ENCODE measurements at places on chromosomes 12 and 14.

GRCh38 chr14:35818346-35819115, 7.6 kb upstream of the BRMS1L start:
- peak; percentile 36 for DNase-seq

- DNase-seq: no peak
These were observed 520.7 kb downstream of the SOX5 start for GRCh38 chr12:23428758-23429157.

DNA sequence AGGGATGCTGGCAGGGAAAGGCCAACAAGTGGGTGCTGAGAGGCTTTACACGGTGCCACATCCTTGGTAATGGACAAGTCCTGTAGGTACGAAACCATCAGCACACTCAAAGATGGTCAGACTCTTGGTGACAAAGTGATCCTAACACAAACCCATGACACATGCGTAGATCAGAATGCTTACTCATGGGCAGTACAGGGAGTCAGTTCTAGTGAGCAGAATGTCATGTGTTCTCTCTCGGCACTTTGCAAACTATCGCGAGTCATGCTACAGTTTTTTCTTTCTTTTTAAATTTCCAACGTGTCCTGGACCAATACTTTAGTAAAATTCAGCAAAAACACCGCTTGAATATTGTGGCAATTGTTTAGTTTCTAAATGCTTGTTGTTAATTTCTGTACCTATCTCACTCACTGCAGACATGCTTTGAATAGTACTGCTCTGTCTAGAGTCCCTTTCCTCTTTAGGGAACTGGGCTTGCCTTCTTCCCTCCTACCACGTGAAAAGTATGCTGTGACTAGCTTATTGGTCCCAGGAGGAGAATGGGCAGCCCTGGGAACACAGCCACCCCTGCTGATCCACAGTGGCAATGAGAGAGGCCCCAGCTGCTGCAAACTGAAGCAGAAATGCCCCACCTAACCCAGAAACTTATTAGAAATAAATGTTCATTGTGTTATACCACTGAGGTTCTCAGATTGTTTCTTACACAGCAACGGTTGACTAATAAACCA, 62.4 kb downstream of the UBR7 start:
- peak; percentile 60 for DNase-seq

GRCh38 chr12:12405882-12406281, 49.0 kb downstream of the BORCS5 start:
- no peak for DNase-seq

GRCh38 chr14:53758141-53758540, 198.5 kb downstream of the BMP4 start:
- no peak for DNase-seq

- no peak for DNase-seq
These were observed 574 bp upstream of the FANCM start for GRCh38 chr14:45135156-45135555.

GRCh38 chr14:100007254-100007653, 58.0 kb upstream of the EVL start:
- DNase-seq: no peak

DNA sequence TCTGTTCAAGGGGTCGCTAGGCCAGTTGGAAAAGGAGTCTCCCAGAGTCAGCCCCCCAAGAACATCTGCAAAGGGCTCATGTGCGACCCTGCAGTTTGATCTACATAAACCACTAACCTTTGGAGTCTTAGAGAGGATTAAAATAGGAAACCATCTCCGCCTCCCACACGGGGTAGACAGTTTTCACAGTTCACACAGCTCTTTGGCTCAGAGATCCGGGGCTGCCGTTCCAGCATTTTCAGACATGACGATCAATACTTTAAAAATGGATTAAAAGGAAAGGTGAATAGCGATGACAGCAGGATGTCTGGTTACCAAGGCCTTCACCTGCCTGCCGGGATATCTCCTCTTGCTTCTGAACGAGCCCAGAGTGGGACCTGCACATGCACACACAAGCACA, 59.8 kb upstream of the BCL11B start:
- DNase-seq: no peak

DNA sequence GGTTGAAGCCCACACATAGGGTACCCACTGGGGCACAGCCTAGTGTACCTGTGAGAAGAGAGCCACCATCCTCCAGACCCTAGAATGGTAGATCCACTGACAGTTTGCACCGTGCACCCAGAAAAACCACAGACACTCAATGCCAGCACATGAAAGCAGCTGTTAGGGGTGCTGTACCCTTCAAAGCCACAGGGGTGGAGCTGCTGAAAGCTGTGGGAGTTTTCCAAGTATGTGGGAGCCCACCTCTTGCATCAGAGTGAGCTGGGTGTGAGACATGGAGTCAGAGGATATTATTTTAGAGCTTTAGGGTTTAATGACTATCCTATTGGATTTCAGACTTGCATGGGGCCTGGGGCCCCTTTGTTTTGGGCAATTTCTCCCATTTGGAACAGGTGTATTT, 30.5 kb downstream of the TSPAN19 start:
- DNase-seq: no peak

DNA sequence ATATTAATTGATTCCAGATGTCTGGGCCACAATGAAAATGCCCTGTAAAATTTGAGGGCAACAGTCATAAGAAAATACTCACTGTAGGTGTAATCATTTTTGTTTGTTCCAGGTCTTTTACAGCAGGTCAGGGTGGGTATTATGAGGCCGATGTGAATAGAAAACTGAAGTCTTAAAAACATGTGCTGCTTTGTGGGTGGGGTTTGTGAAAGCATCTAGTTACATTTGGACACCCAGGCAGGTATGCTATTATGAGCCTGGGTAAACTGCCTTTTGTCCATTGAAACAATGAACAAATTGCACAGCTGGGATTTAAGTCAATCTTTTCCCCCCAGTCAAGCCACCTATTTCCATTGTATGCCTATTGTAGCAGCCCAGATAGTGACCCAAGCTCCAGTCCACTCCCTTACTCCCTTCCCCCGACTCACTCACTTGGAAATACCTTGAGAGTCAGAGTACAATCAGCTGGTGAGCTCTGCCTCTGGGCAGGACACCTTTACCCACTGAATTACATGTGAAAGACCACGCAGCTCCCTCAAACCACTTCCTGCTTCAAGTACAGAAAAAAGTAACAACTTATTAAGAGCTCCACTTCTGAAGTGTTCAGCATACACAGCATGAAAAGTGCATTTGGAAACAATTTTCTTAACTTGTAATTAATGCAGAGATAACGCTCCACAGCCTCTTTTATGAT, 1.8 kb downstream of the IGF1 start:
- DNase-seq: no peak

DNA sequence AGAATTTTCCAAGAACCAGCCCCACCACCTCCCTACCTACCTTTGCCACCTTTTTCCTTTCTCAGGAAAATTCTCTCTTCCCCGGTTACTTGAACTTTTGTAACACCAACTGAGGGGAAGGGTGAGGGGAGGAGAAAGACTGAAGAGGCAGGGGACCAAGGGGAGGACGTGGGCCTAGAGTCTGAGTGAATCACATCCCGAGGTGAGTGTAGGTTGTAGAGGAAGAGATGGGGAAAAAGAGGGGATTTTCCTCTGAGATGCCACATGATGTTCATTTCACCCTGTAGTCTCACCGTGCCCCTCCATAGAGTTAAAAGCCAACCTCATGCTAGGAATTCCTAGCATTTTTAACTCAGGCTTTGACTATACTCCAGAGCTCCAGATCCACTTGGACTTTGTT, 311.8 kb downstream of the RPAP3 start:
- no peak for DNase-seq

DNA sequence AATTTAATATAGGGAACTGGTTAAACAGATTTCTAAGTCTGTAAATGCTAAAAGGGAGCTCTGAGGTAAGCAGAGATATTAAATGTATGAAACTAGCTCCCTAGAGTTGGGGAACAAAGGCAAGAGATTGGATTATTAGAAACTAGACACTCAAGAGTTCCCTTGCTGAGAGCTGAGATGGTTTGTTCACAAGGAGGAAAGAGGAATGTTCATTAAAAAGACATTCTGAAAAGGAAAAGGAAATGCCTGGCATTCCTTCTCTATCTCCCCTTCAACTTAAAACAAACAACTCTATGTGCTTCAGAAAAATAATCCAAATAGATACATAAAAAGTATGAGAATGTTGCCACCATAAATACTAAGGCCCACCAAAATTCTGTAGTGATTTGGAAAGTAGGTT, 73.7 kb downstream of the GALNT4 start:
- DNase-seq: no peak

- DNase-seq: no peak
These were observed 48.3 kb downstream of the ABCD2 start for GRCh38 chr12:39571351-39571750.

DNA sequence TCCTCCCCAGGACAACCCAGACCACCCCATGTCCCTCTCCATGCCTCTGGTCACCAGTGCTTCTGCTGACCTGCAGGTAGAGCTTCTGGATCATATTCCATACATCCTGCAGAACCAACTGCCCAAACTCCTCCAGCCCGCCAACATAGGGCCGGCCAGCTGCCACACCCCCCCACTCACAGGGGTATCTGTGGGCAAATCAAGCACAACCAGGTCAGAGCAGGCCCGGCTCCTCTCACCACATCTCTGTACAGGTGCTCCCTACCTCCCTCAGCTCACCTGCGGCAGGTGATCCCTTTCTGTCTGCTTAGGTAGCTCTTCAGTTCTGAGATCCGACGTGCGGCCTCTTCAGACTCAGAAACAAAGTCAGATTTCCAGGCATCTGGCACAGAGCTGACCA, 29.0 kb downstream of the TEP1 start:
- DNase-seq: no peak

DNA sequence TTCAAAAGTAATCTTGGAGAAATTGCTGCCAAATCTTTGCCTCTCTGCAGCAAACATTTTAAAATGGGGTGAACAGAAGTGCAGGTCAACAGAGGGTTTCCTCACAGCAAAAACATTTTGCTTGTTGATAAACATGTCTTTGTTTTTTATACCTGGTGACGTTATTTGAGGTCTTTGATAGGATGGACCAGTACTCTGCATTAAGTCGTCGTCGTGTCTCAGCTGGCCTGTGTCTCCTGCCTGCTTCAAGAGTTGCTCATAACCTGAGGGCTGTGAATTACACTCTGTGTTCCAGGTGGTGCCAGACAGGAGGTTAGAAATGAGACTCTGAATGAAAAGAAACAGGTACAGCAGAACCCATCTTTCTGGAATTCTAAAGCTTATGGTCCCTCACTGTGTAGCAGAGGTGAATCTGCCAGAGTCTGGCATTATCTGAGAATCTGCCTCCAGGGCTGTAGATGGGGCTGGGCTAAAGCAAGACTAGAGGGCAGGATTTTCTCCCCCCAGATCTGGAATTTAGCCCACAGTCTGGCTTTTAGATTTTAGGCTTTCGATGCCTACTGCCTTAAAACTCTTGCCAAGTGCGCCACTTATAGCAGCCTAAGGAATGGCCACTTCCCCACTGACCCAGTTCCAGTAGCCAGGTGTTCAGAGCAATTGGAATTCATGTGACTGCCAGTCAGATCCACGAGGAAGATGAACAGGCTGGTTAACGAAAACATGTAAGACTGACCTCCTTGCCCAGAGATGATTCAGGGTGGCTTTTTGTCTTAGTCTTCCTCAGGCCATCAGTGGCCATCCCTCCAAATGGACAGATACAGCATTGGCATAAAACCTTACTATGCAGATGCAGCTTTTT, 161.2 kb downstream of the PRKCH start:
- DNase-seq: no peak

- DNase-seq: peak; percentile 33
These were observed 79.9 kb downstream of the NEDD1 start for GRCh38 chr12:96986883-96987523.

GRCh38 chr12:47458279-47458678, 247.6 kb downstream of the RPAP3 start:
- no peak for DNase-seq

- DNase-seq: no peak
These were observed 2.1 kb upstream of the TEDC1 start for GRCh38 chr14:105488781-105489541.

DNA sequence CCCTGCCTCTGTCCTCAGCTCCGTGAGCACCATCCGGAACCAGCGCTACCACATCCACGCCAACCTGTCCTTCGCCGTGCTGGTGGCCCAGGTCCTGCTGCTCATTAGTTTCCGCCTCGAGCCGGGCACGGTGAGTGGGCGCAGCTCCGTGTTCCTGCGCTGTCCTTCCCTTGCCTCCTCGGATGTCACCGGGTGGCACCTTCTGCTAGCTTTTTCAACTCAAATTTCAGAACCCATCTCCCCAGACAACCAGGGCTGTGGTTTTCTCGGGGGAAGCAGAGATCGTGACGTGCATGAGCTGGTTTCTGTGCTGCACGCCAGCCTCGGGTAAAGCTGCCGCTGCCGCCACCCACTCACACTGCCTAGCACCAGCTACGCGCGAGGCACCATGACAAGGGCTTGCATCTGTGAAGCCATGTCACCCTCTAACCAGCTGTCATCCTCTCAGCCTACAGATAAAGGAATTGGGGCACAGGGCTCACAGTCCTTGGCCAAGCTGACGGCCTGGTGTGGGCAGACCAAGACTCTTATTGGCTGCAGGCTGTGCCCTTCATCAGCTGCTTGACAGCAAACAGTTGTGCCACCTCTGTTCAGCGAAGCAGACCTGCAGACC, 152.1 kb downstream of the ADGRD1 start:
- DNase-seq: no peak

DNA sequence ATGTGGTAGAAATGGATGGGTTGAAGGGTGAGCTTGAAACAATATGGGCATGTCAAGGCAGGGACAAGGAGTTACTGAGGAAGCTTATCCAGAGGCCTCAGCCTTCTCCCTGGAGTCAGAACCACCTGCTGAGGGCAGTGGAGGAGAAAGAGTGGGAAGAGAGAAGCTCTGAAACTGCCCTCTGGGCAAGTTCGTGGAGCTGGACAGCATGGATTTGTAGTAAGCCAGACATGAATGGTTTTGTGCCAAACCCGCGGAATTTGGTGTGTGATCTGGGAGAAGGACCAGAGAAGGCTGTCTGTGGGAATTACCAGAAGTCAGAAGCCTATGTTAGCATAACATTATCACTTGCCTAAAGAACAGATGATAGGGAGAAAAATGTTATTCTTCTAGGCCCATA, 164.8 kb downstream of the SLC41A2 start:
- peak; percentile 45 for DNase-seq

DNA sequence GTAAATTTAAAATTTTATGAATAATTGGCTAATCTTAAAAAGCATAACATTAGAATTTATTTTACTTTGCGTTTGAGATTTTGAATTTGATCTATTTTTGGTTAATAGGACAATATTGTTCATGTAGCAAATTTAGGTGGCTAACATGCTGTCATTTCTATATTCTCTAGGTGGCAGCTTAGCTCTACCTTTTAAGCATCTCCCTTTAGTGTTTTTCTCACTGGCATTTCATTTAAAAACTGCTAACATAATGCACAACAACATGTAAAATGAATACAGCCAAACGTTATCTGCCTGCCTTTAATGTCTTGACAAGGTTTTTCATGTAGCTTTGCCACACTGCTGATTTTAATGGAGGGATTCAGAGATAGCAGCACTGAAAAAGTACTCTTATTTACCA, 272.4 kb upstream of the FBXO33 start:
- no peak for DNase-seq

- DNase-seq: no peak
These were observed 10.0 kb downstream of the FGF23 start for GRCh38 chr12:4369548-4369947.

- DNase-seq: no peak
These were observed 87.6 kb downstream of the SLC15A5 start for GRCh38 chr12:16189849-16190248.
